ENCODE measurements at places on chromosomes 1 and 21.

DNA sequence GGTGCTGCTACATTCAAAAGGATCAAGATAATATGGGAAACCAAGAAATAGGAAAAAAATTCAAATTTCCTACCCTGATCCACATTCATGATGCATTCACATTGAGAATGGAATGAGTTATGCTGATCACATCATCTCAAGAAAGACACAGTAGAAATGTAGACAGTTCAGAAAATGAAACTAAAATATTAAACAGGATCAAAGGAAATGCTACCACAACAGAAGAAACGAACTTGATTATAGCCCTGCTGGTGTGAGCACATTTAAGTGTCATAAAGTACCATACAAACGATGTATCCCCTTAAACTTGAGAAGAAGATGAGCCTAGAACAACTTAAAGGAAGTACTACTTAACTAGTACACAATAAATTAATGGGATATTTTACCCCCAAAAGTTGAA, 21.3 kb downstream of the SYDE2 start:
- no peak for DNase-seq

GRCh38 chr1:23732363-23733224, 10.7 kb upstream of the ELOA start:
- no peak for DNase-seq

- DNase-seq: no peak
Observed at GRCh38 chr1:30842697-30843354, 65.7 kb downstream of the SDC3 start.

- DNase-seq: peak; percentile 35
Observed at GRCh38 chr1:17877896-17878295, 122.8 kb downstream of the ACTL8 start.

DNA sequence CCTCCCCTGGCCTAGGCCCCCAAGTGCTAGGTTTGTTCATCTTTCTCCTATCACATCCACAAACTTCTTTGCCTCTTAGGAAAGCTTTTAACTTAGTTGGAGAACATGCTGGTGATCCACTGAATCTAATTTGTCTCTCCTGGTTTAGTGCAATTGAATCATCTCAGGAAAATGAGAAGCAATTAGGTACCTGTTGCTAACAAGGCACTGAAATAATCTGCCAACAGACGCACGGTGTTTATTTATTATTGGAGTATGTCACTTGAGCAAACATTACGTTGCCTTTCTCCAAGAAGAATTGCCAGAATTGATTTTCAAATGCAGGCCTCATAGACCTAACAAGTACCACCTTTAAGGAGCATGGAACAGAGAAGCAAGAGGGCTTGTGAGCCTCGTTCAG, 309.4 kb downstream of the NFIA start:
- no peak for DNase-seq

DNA sequence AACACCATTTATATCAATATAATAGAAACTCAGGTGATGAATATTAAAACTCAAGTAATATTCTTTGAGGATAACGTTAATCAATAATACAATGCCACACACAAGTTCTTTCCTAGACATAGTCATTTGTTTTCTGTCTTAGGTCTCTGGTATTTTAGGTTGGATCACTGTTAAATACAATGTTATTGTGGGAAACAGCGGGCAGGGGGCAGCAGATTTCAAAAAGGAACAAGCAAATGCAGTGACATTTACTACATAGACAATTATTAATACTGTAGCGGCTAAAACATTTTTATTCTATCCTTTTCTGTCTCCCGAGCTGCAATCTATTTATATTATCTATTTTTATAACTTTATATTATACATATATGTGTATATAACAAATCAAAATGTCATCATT, 186.4 kb upstream of the ZNHIT6 start:
- DNase-seq: peak; percentile 58

DNA sequence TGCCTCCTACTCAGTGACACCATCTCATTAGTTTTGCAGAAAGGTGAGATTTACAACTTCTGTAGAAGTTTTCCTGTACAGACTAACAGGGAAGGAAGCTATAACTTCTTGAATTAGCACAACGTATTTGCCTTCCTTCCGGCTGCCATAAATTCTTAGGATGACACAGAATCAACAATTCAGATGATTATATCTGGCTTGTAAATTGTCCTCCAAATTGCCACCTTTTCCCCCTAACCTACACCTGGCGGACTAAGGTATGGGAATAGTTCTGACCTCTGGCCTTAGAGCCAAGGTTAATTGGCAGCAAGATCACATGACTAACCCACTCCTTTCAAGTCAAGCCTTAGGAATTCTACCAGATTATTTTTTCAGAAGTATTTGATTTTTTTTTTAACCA, 284.3 kb downstream of the LMO4 start:
- DNase-seq: no peak

GRCh38 chr21:31491617-31492016, 147.6 kb upstream of the TIAM1 start:
- DNase-seq: no peak

DNA sequence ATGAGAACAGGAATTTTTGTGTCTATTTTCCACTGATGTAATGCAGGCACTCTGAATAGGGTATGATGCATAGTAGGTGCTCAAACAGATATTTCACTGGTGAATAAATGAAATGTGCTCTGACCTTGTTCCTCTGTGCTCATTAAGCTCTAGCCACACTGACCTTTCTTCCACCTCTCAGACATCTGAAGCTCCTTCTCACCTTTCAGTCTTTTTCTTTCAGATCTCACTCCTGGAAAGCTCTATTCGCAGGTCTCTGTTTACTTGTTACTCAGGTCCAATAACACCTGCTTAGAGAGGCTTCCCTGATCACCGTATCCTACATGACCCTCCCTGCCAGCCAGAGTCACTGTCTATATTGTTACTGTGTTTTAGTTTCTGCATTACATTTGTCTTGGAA, 59.2 kb upstream of the IVNS1ABP start:
- no peak for DNase-seq

DNA sequence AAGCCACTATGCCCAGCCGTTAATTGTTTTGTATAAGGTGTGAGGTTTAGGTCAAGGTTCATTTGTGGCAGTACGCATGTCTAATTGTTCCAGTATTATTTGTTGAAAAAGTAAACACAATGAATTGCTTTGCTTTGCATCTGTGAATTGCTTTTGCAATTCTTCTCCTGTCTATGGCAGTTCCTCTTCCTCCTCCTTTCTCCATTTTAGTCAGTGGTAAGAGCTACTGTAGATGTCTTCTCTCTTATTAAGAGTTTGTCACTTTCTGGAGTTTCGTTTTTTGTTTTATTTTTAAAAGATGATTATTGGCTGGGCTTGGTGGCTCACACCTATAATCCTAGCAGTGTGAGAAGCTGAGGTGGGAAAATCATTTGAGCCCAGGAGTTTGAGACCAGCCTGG, 29.2 kb downstream of the C1orf185 start:
- no peak for DNase-seq

DNA sequence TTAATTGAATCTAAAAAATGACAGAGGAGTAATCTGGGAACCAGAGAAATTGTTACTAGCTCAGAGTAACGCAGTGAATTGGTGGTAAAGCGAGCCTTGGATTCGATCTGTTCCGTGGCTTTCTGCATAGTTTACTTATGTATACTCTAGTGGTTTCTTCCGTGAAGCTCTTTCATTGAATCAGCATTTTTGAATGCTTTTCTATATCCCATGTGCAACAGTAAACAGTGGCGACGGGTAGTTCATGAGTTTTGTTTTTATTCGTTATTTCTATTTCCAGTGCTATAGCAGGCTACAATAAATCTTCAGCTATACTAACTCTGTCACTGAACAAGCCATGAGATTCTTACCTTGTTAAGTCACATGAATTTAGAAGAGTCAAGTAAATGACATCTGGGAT, 14.5 kb upstream of the MAP3K7CL start:
- no peak for DNase-seq
